ENCODE measurements at places on chromosomes 6 and 20. TPM values are rescaled to one million over a fixed set of nuclear protein-coding genes. Genes with fewer than 3 reads are reported as not detected.

The PARD6B gene
- 0.19 TPM for total RNA-seq

The FAM83D gene
- 0.67 TPM for total RNA-seq

The RUNX2 gene
- total RNA-seq = 8.2 TPM

The IPCEF1 gene
- total RNA-seq = not detected

The DYNLT2 gene
- total RNA-seq = 3.1 TPM

The TSPO2 gene
- total RNA-seq = not detected

The ARFGEF3 gene
- 0.05 TPM for total RNA-seq

The KHDC1L gene
- not detected for total RNA-seq

The PRR18 gene
- not detected for total RNA-seq

The CLVS2 gene
- not detected for total RNA-seq
